NCI-H524 (cell line): ENCODE measurements at places on chromosomes 5 and 9.

- no peak for DNase-seq
Measured at GRCh38 chr5:177315411-177315810, 3.7 kb upstream of the MXD3 start.

- DNase-seq, result no peak
Measured at GRCh38 chr5:63961598-63962161, 565 bp downstream of the HTR1A start.

DNA sequence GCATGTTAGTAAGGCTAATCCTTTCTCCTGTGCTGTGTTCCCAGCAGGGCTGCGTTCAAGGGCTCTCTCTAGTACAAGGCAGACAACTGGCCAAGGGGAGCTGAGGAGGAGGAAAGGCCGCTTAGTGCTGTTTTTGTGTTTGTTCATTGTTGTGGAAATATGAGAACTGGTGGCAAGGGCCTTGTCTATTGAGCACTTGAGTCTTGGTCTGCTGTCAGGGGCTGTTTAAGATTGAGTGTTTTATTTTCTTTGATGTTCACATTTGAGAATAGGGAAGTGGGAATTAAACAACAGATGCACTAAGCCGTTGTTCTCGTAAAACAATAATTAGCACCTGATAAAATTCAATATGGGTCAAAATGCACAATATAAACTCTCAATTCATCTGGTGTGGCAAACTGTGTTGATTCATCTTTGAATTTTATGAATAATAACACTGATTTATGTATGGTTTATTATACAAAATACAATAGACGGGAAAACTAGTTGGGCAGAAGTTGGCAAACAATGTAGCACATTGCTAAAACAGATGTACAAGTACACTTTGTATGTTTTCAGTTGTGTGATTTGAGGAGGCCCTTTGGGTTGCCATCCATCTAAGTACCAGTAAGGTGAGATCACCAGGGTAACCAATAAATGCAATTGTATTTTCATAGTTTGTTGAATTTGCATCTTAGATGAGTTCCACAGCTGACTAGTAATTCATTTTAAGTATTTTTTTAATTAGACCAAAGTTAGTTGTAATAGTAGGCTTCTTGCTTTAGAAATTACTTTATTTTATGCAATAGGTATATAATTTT is 97.6 kb upstream of the GRHPR start:
- peak; percentile 65 for DNase-seq

- no peak for DNase-seq
Measured at GRCh38 chr5:4156889-4157288, 561.3 kb downstream of the IRX1 start.

DNA sequence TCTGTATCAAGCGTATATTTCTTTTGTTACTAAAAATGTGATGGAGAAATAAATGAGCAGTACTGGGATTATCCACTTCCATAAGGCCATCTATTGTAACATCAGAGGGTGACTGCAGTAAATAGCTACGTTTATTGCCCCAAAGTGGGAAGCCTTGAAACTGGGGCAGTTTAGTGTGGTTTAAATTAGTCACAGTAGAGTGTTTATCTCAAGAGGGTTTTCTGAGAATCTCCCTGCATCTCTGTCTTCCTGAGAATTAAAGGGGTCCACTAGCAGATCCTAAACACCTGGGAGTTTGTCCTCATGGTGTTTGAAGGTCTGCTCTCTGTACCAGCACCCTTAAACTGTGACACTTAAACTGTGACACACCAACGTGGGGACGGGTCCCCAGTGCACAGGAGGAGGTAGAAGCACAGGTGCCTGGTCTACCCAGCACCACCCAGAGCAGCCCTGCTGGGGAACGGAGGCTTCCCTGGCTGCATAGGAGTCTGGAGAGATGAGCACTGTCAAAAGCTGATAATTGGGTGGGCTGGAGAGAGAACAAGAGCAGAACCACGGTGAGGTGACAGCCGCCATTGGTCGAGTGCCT is 25.2 kb downstream of the PRRC2B start:
- no peak for DNase-seq

GRCh38 chr9:114250235-114250568 is 72.7 kb upstream of the ORM1 start:
- DNase-seq, result peak; percentile 86

DNA sequence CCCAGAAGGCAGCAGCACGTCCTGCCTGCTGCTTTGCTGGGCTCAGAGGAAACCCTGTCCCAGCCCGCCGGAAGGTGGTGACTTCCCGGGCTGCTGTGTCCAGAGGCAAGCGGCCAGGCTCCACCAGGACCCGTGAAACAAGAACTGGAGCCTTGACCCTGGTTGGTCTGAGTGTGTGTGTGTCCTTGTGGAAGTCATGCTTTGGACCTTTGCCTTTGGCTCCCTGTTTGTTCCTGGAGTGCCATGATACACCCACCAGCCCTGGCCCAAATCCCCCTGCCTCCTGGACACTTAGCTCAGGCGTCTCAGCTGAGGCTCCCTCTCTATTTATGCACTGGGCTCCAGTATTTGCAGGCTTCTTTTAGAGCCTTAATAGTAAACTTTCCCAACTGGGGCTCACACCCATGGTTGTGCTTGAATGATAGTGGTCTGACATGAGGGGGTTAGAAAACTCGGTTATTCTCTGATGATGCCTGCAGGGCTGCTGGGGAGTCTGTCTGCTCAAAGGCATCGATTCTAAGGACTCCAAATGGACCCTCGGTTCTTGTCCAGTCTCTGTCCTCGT is 72.2 kb downstream of the C9orf50 start:
- DNase-seq, result no peak

GRCh38 chr5:172798422-172799215 is 27.6 kb upstream of the DUSP1 start:
- DNase-seq, result no peak

DNA sequence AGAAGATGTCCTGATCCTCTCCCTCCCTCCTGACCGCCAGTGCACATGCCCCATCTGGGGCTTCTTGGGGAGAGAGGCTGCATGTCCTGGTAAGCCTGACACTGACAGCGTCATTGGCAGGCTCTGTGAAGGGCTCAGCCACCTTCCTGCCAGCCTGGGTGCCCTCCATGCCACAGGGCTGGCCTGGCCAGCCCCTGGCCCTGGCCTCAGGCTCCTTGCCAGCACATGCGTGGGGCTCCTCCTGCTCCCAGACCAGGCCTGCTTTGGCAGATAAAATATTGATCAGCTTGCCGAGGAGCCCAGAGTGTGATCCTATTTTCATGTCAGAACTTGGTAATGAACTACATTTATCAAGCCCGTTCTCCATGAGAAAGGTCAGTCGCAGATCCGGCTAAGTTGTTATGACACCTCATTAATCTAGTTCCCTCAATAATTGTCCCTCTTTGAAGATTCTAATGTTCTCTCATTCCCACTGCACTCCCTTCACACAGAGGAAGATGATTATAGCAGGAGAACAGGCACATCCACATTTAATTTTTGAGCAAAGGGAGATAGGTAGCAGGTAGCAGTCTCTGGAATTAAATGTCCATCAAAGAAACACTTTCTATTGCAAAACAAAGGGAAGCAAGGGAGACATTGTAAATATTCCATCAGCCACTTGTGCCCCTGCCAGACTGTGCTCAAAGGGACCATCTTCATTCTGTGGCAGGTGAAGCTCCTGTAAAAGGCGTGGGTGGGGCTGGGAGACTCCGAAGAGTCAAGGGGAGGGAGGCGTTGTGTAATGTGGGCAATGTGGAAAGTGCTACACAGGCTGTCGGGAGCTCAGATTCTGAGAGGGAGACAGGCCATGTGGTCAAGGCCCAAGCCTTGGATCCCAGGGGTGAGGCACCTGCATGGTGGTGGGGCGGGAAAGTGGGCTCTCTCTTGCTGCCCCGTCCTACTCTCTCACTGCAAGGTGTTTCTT is 272.0 kb downstream of the HSPA4 start:
- no peak for DNase-seq

- no peak for DNase-seq
Measured at GRCh38 chr9:78630966-78631365, 334.0 kb downstream of the PSAT1 start.

- no peak for DNase-seq
Measured at GRCh38 chr5:142977363-142978051, 207.3 kb downstream of the ARHGAP26 start.

- no peak for DNase-seq
Measured at GRCh38 chr5:66134407-66134861, 9.7 kb upstream of the SREK1 start.

- peak; percentile 10 for DNase-seq
Measured at GRCh38 chr5:137142764-137143605, 356.1 kb downstream of the SPOCK1 start.

DNA sequence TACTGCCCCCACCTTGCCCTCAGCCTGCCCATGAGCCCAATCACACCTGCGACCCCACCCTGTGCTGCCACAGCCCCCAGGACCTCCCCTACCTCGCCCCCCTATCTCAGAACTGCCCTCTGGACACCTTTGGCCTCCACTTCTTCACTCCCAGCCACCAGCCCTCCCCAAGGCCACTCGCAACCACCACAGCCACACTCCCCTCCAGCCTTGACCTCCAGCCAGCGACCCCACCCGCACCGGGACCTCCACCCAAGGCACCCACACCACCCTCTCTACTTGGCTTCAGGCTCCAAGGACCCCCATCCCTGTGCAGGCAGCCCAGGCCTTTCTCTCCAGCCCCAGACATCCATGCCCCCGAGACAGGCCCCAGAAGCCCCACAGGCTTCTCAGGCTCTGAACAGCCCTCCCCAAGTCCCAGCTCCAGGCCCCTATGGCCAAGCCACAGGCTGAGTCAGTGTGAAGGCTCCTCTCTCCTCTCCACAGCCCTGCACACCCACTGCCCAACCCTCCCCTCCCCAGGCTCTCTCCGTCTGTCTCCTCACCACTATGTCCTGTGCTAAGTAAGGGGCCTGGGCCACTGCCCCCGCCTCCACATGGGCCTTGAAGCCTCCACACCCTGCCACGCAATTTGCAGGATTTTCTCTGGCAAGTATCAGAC is 2.0 kb downstream of the AK1 start:
- DNase-seq, result no peak

DNA sequence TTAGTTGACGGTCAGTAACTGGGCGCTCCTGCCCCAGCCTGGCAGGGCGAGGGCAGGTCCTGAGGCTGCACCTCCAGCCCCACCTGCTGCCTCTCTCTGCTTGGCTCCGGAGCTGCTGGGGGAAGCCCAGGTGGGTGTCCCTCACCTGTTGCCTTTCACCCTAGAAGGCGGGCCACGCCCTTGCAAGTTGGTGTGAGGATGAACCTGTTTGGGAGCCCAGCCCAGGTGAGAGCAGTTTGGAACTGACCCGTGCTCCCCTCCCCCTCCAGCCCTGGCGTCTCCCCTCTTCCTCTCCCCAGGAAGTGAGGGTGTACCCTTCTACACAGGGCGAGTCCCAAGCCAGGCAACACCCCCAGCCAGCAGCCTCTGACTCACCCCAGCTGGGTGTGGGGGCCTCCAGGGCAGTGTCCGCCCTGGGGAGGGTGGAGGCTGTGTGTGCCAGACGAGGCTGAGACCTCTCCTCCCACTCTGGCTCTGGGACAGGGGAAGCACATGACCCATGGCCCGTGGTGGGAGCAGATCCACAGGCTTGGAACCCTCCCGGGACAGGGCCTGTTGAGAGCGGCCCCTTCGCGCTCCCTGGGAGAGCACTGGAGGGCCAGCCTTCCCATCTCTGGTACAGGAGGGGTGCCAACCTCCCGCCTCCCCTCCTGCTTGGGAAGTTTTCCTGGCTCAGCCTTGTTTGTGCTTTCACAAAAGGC is 10.4 kb downstream of the LRRC8A start:
- DNase-seq, result no peak

DNA sequence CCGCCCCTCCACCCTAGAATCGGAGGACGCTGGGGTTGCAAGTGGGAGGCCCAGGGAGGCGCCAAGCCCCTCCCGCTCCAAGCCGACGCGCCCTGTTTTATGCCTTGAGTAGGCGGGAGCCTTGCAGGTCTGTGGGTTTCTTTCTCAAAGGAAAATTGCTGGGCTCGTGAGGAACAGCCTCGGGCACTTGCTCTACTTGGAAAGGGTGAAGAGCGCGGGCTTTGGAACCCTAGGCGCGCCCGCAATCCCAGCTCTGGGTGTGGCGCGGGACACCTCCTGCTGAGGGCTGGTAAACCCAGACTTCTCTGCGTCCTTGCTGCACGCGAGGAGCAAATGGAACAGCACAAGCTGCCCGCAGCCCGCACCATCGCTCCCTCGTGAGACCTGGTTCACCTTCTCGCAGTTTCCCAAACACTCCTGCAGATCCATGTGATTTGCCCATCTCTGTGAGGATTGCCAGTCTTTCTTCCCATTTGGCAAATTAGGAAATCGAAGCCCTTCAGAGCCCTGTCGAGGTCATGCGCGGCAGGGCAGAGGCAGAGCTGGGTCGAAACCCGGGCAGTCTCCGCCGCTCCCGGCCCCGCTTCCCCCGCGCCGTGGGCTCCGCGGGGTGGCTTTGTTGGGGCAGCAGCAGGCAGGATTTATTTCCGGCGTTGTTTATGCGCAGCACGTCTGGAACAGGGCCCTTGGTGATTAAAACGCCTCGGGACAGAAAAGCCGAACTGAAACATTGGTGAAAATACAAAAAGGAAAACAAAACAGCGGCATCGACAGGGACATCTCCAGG is 98.4 kb upstream of the CPLX2 start:
- DNase-seq, result no peak

- DNase-seq, result no peak
Measured at GRCh38 chr5:15936505-15937245, 242.9 kb downstream of the MARCHF11 start.

DNA sequence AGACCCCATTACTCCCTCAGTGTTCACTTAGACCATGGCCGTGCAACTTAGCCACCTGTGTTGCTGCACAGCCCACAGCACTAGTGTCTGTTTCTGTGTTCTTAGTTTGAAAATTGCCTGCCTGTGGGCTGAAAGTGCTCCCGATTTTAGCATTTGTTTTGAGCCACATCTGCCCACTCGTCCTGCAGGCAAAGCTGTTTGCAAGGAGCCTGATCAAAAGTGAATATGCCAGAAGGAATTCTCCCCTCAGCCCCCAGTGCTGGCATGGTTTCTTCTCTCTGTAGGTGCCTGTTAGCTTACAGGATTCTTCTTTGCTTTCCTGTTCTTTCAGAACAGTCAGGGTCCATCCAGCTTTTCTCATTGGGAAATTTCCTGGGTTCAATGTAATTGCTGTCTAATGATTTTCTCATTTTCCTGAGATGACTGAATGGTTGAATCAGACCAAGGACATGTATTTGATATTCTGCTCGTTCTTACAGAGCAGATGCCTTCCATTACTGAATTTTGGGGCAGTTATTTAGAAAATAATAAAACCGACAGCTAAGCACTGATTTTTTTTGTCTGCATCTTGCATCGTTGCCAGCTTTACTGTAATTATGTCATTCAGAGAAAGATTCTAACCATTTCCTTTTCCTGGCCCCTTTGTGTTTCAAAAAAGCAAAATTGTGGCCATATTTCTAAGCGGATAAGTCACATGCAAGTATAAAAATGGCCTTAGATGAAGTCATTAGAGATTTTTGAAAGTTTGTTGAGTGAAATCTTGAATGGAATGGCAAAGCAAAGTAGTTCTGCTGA is 111.1 kb upstream of the CKMT2 start:
- DNase-seq, result no peak

DNA sequence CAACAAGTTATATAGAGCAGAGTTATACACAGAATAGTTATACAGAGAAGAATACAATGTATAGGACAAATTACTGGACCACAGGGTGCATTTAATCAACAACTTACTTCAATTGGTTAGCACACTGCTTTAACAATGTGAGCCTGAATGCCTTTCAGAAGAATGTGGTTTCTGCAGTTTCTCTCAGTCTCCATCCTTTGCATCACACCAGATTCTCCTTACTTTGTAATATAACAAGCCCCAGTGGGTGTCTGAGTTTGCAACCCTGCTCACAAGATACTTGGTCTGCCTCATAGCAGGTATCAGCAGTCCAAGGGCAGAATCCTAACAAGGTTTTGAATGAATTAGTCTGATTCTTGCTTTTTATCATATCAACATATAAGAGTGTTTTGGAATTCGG is 114.6 kb downstream of the GABRB2 start:
- no peak for DNase-seq

GRCh38 chr9:128838338-128838737 is 8.7 kb upstream of the SPOUT1 start:
- no peak for DNase-seq
